ENCODE measurements at places on chromosomes 7 and 10.

DNA sequence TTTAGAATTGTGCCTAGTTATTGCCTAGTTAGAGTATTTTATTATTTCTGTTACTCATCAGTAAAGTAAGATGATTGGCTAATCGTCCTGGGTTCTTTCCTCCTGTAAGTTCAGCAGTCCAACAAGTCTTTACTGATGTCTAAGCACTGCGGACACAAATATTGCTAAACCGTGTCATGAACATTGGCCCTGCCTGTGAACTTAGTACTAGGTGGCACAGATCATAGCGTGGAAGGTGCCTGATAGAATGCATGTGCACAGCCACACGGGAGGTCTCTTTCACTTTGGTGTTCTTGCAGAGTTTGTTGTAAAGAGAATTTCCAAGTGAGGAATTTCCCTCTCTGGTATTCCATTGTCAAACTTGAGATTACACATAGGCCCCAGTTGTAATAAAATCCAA, 38.0 kb downstream of the RBM33 start:
- DNase-seq = no peak

- DNase-seq = no peak
Observed at GRCh38 chr7:129859183-129859582, 93.6 kb downstream of the UBE2H start.

- DNase-seq = no peak
Observed at GRCh38 chr10:77131214-77131613, 506.4 kb downstream of the KCNMA1 start.

- DNase-seq = no peak
Observed at GRCh38 chr7:132009778-132010177, 453.4 kb upstream of the PODXL start.

DNA sequence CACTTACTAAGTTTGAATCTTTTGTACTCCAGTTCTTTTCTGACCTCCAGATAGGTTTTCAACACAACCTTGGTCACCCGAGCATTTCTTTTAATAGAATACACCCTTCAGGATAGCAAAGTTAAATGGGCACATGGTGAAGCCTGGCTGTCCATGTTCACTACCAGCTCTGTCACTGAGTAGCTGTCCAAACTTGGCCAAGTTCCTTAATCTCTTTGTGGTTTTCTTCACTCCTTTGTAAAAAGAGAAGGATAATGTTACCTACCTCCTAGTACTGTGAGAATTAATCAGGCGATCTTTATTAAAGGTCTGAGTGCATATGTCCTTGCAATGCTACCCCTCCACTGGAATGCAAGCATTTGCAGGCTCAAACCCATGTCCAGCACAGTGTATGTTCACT, 128.1 kb upstream of the PTPRZ1 start:
- no peak for DNase-seq

DNA sequence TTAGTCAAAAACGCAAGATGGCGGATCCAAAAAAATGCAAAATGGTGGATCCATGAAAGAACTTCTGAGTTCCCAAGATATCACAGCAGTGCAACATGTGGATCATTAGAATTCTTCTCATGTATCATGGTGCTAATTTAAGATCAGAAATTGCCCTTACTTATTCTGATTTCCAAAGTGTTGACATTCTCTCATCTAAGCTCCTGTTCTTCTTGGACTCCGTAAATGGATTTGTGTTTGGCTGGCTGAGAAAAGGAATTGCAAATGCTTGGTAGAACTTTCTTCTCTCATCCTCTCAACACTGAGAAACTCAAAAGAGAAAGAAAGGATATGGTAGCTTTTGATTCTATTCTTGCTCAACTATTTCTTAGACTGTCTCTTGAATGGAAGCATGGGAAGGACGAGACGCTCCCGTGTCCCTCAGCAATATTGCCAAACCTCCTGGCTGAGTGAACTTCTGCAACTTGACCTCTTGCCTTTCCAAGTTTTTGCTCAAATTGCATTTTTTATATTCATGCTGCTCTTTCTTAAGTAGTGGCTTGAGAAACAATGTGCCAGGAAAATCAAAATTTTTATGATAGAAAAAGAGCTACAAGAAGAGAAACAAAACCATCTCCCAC, 44.7 kb downstream of the FRMD4A start:
- DNase-seq = no peak

DNA sequence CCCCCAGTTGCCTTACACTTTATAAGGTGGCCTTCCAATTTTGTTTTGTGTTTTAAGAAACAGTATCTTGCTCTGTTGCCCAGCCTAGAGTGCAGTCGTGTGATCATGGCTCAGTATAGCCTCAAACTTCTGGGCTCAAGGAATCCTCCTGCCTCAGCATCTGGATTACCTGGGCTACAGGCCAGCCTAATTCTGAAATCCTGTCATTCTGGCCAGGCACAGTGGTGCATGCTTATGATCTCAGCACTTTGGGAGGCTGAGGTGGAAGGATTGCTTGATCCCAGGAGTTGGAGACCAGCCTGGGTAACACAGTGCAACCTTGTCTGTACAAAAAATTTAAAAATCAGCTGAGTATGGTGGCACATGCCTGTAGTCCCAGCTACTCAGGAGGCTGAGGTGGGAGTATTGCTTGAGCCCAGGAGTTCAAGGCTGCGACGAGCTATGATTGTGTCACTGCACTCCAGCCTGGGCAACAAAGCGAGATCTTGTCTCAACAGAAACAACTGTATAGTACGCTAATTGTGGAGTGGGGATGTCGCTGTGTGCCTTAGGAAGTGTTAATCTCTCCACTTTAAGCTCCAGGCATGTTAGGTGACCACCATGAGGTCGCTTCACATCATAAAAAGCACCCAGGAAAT, 24.7 kb upstream of the RBM33 start:
- DNase-seq = no peak

- no peak for DNase-seq
Observed at GRCh38 chr7:2404714-2405119, 1.3 kb downstream of the CHST12 start.

- DNase-seq = no peak
Observed at GRCh38 chr10:121406823-121407545, 191.3 kb downstream of the FGFR2 start.

- no peak for DNase-seq
Observed at GRCh38 chr7:116509982-116510579, 10.5 kb downstream of the CAV2 start.

DNA sequence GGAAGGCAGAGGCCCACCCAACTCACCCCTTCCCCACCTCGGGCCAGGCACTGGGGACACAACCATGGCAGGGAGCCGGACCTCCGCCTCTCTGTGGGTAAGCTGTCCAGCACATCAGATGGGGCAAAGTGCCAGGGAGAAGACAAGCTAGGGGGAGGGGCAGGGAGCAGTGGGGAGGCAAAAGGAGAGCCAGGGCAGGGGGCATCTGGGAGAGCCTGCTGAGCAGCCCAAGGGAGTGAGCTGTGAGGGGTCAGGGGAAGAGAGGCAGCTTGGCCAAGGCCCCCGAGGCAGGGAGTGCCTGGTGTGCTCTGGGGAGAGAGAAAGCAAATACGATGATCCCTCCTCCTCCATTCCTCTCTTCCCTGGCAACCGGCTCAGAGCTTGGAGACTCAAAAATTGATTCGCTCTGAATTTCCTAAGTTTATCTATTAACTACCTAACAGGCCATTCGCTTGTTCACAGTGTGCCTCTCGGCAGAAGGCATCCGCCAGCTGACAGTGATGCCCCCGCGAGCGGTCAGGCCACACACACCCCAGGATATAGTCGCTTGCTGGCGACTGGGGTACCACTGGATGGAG, 4.5 kb downstream of the CAMK2B start:
- DNase-seq = no peak

GRCh38 chr7:74026406-74026902, 1.5 kb upstream of the ELN start:
- DNase-seq = no peak

GRCh38 chr7:148581624-148582023, 8.9 kb upstream of the C7orf33 start:
- DNase-seq = no peak
